ENCODE measurements at places on chromosomes 4 and X.

DNA sequence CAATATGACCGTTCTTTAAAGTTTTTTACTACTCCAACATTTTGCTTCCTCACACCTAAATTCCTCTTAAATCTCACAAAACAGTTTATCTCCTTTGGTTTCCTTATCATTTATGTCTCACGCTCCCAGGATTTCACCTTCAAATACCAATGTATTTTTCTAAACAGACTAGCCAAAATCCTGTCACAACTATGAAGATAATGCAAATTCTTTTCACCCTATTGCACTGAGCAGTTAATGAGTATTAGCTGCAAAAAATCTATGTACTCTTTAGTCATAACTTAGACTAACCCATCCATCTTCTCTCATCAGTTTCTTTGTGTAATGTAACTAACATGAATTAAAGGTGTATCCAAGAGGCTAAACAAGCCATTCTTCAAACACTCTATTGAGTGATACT lies 151.3 kb downstream of the COMMD8 start:
- DNase-seq: no peak

DNA sequence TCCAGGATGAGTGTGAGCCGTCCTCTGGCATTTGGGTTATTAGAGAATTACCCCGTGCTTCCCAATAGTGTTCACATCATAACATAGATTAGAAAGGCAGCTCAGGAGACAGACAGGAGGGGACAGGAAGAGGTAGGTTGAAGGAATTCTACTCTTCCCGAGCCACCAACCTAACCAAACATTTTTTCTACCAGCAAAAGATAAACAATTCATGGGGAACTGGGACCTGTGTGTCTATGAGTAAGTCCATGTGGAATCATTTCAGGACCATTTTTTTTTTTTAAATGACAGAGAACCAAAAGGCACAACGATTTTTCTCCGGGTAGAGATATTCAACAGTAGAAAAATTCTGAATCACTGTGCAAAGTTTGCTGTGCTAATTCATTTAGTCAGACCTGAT lies 174.2 kb upstream of the ETNPPL start:
- DNase-seq: no peak

DNA sequence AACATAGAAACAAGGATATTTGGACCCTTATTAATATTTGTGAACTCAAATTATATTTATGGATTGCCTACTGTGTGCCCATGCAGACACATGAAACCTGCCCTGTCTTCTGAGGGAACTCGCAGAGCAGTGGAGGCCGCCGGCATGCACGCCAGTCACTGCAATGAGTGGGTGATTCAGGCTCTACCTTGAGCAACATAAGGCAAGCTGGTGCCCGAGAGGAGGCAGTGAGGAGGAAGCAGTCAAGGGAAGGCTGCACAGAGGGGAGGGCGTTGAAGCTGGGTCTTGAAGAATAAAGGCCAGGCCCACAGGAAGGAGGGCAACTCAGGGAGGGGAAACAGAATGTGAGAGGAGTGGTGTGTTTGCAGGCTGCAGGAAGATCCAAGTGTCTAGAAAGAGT lies 52.8 kb downstream of the PPEF2 start:
- DNase-seq: no peak

DNA sequence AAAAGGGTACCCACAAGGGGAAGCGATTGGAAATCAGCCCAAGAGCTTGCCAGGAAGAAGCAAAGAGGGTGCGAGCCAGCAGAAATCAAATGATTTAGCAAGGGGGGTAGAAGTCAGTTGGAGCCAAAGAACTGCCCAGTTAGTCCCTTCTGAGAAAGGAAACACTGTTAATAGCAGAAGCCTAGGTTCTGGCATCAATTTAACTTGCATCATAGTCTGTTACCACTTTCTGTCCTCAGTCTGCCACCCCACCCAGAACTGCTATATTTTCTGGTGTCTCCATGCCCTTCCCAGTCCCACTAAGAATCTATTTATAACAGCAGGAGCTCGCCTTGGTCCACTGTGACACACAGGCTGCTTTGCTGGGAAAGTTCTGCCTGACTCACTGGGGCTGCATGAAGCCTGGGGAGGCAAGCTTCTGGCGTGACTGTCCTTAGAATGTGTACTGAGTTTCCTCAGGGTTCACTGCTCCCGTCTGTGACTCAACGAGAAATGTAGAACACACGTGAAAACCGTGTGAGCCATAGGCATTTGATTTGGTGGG lies 157.8 kb upstream of the TTC29 start:
- no peak for DNase-seq

DNA sequence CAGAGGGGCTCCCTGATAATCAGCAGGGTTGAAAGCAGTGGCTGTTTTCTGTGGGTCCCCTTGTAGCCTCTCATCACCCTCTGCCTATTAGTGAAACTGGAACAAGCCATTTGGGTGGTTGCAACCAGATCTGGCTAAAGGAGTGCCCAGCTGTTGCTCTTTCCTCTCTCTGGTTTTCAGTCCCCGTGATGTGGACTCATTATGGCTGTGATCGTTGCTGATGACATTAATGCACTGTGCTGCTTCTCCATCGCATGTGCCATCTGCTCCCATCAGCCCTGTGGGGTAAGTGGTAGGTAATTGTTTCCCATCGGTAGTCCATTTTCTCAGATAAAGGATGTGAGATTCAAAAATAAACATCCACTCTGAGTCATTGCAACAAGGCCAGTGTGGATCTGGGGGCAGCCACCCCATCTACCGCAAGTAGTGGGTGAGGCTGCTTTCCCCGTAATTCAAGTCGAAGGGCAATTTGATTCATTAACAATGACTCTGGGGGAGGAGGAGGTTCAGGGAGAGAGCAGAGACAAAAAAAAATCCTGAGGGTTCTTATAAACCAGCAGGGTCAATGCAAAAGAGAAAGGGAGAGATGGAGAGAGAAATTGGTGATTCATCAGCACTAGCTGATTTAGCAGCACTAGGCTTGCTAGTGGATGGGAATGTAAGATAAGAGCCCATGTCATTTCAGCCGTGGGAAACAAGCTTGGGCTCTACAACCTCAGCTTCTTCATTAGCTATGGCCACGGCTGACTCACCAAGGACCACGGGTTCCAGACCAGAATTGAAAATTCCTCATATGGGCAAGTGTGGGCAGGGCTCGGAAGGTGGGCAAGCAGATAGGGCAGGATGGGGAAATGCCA lies 357.8 kb downstream of the MID1IP1 start:
- DNase-seq: no peak

Data from esophagus squamous epithelium (tissue), 5 donors.